ENCODE measurements at places on chromosomes 11 and 22.

- no peak for DNase-seq
Measured at GRCh38 chr11:114257621-114258558, 38.3 kb upstream of the NNMT start.

DNA sequence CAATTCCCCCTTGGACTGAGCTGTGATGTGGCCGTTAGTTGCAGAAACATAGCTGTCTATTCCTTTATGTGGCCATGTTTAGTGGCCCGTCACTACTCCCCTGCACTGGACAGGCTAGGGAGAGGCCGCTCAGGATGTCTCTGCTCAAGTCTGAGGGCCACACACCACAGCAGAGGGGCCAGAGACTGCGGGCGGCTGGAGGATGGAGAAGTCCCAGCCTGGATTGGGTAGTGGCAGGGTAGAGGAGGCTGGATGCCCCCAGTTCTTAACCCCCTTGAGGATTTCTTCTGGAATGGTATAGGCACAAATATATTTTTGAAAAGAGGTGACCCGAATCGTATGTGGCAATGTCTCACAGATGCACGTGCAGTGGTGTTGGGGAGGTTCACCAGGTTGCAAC is 116.4 kb upstream of the B3GAT1 start:
- no peak for DNase-seq

- DNase-seq: no peak
Measured at GRCh38 chr22:25409240-25409639, 155.2 kb upstream of the GRK3 start.

DNA sequence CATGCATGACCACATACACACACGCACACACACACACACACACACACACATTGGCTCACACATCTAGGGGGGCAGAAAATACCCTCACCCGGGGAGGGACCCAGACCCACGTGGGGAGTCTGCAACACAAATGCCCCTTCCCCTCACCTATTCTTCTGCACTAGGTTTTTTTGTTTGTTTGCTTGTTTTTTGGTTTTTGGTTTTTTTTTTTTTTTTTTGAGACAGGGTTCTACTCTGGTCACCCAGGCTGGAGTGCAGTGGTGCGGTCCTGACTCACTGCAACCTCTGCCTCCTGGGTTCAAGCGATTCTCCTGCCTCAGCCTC is 28.4 kb downstream of the WEE1 start:
- no peak for DNase-seq

- DNase-seq: no peak
Measured at GRCh38 chr11:74288911-74289310, 22.5 kb downstream of the P4HA3 start.

DNA sequence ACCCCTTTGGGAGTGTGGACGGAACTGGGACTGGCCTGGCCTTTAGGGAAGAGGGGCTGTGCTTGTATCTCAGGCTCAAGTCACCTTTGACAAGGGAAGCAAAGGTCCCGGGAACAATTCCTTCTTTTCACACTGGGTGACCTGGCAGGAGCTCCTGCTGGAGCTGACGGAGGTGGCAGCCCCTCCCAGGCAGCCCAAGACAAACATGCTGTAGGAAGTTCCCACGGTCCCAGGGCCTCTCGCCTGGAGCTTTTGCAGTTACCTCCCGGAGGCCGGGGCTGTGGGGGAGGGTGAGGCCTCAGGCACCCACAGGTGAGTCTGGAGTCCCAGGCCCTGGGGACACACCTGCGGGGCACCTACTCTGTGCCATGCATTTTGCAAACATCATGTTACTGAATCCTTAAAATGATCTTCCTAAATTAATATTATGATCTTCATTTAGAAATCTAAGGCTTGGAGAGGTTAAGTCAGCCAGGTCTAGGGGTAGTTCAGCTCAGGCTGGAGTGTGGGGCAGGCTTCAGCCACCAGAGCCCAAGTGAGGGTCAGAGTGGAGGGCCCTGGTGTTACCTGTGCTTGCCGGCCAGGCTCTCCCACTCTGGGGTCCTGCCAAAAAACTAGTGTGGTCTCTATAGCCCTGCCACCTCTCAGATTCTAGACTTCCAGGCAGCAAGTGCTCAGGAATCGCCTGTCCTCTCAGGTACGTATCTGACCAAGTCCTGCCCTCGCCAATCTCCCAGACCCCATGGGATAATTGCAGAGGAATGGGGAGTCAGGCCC is 15.7 kb upstream of the MYEOV start:
- no peak for DNase-seq

GRCh38 chr11:16809886-16810668 is 71.6 kb downstream of the C11orf58 start:
- no peak for DNase-seq

GRCh38 chr11:44034639-44035038 is 13.1 kb upstream of the ACCSL start:
- no peak for DNase-seq

DNA sequence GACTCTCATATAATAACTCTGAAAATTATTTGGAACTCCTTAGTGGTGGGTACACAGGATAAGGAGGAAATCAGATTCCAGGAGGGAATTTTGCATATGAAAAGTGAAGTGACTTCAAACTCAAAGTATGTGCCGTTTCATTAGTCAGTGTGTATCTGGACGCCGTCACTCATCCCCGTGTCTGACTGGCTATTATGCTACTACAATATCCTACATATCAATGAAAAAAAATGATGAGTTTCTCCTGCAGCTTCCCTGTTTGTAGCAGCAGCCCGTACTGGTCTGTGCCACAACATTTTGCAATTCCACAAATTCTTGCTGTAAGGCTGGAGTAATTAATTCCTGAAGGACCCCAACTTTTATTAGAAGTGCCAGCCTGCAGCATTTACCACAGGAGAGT is 16.5 kb downstream of the WT1 start:
- no peak for DNase-seq

DNA sequence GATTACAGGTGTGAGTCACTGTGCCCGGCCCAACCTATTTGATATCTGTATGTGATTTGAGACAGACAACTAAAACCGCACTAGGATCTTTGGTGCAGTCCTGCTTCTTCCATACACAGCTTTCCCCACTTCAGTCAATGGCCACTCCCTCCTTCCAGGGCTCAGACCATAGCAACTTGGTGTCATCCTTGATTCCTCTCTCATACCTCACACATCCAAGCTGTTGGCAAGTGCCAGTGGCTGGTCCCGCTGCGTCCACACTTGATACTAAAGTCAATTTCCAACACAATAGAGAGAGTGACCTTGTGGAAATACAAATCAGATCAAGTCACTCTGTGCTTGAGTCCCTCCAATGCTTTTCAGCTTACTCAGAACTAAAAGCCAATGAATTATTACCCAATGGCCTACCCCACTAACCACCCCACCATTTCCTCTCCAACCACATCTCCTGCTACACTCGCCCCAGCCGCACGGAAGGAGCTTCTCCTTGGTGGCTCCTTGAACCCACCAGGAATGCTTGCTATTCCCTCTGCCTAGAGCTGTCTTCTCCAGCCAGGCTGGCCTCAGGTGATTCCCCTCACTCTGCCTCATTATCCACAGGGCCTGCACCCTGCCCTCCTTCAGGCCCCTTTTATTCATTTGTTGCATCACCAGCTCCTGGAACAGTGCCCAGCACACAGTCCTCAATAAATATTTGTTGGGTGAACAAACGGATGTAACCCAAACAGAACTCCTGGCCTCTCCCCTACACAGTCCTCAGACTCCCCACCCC is 12.9 kb downstream of the ABTB2 start:
- no peak for DNase-seq

GRCh38 chr11:35235936-35236666 is 97.1 kb downstream of the CD44 start:
- peak; percentile 74 for DNase-seq

DNA sequence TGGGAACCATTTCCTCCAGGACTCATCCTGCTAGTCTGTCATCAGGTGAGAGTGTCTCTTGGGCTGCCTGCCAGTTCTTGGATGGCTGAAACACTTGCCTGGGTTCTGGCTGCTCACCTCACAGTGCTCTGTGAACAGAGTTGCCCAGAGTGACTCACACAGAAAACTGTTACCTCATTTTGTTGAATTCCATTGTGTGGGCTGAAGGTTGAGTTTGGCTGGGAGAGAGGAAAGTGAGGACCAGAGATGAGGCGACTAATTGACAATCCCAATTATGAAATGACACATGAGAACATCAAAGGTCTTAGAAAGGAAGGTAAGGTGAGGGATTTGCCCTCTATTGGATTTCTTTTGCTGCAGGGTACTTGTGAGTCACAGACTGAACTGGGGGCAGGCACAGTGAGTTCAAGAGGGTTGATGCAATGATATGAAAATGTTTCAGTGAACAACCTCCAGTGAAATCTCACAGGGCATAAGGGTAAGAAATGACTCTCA is 20.2 kb upstream of the CALCB start:
- DNase-seq: peak; percentile 42

GRCh38 chr11:125062931-125063428 is at the start of gene SLC37A2:
SLC37A2 (plus strand) TSS chr11:125063305; CDS start chr11:125063368, 63 bp downstream.
- peak; percentile 65 for DNase-seq

GRCh38 chr11:110297726-110298300 is 1.4 kb upstream of the RDX start:
- no peak for DNase-seq

DNA sequence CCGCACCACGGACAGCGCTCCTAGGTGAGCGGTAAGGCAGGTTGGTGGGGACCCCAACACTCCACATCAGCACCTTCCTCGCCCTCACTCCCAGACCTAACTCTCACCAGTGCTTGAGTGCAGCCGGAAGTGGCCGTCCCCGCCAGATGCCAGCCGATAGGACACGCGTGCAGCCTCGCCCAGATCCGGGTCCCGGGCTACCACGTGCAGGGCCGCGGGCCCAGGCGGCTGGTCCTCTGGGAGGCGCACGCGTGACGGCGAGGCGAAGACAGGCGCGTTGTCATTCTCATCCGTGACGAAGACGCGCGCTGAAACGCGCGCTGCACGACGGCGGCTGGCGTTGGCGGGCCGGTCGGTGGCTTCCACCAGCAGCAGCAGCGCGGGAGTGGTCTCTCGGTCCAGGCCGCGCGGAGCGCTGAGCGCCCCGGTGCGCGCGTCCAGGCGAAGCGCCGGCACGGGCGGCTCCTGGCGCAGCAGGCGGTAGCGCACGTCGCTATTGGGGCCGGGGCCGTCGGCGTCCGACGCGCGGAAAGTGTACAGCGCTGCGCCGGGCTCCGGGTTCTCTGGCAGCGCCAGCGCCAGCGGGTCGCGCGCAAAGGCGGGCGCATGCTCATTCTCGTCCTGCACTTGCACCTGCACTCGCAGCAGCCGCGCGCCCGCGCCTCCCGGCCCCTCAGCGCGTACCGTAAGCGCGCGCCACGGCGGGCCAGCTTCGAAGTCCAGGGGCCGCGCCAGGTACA is 10.8 kb upstream of the TPP1 start:
- DNase-seq: no peak

GRCh38 chr22:41722496-41722895 is 23.2 kb downstream of the MEI1 start:
- DNase-seq: no peak
